Smooth muscle cell of trachea (primary cell): ENCODE measurements at places on chromosomes 7 and 10. TPM values are rescaled to one million over a fixed set of nuclear protein-coding genes. Genes with fewer than 3 reads are reported as not detected.

PPP1R3A gene
- not detected in 2 replicates for total RNA-seq

HTR5A gene
- total RNA-seq, result not detected in 2 replicates

MGMT gene
- total RNA-seq, result 30.1 and 32.1 TPM in 2 replicates

ANKRD16 gene
- 8.4 and 12.9 TPM in 2 replicates for total RNA-seq

MYO3A gene
- total RNA-seq, result not detected in 2 replicates

IFIT1 gene
- total RNA-seq, result 34.9 and 42.3 TPM in 2 replicates

ASAH2B gene
- total RNA-seq, result 1.3 and 1.6 TPM in 2 replicates

DNAJB9 gene
- 10.8 and 44.0 TPM in 2 replicates for total RNA-seq

CYP3A4 gene
- not detected in 2 replicates for total RNA-seq

SRRT gene
- total RNA-seq, result 40.3 and 54.1 TPM in 2 replicates

EN2 gene
- total RNA-seq, result not detected in 2 replicates

CPN1 gene
- total RNA-seq, result not detected in 2 replicates

FAM20C gene
- total RNA-seq, result 123 and 143 TPM in 2 replicates

PPP1R17 gene
- not detected in 2 replicates for total RNA-seq

FAM237B gene
- not detected in 2 replicates for total RNA-seq

WDFY4 gene
- under 0.01 TPM in 1 of 2 replicates, not detected in the other for total RNA-seq

CYP3A5 gene
- 0.17 and 0.44 TPM in 2 replicates for total RNA-seq

GIMAP6 gene
- total RNA-seq, result 0.15 TPM in 1 of 2 replicates, not detected in the other

FAM180A gene
- 68.3 and 80.0 TPM in 2 replicates for total RNA-seq

ARHGAP22 gene
- 60.2 and 70.8 TPM in 2 replicates for total RNA-seq

TMEM213 gene
- total RNA-seq, result not detected in 2 replicates

CPA1 gene
- not detected in 2 replicates for total RNA-seq
